Astrocyte (in vitro differentiated cells and primary cell): ENCODE measurements at places on chromosomes 16 and 17. TPM values are rescaled to one million over a fixed set of nuclear protein-coding genes. Genes with fewer than 3 reads are reported as not detected.
A peak's percentile ranks its signal among the peaks of the same experiment; 100 is the strongest.

DNA sequence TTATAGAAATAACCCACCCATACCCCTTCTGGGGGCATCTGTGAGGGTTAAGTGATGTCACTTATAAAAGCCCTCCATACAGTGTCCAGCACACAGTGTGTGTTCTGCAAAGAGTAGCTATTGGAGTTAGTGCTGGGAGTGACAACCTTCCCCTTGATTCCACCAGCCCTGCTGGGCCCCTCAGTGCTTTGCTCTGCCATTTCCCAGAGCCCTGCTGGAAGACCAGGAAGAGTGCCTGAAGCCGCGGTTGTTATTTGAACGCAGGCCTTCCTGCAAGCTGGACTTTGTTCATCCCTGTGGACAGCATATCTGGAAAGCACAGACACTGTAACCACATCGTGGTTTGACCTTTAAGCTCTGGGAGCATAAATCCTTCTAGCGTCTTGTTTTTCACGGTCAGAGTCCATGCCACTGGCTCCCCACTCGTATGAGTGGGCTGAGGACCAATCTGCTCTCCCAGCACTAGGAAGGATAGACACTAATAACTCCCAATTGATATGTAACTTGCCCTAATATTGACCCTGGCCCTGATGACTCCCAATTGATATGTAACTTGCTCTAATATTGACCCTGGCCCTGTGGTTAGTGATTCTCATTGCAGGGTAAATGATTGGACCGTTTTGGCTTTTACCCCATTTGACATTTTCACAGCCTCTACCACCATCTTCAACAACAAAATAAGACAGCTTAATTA lies 297.1 kb upstream of the MAF start:
- no peaks in the 10 kb centered on the region for H3K27me3 ChIP-seq
- peaks cover 10% of the 10 kb centered on the region for H3K4me1 ChIP-seq

KIF2B gene
- not detected in 2 replicates for total RNA-seq

DNA sequence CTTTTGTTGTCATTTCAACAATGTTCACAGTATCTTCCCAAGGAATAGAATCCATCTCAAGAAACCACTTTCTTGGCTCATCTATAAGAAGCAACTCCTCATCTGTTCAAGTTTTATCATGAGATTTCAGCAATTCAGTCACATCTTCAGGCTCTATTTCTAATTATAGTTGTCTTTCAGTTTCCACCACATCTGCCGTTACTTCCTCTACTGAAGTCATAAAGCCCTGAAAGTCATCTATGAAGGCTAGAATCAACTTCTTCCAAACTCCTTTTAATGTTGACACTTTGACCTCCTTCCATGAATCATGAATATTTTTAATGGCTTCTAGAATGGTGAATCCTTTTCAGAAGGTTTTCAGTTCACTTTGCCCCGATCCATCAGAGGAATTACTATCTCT lies 102.1 kb downstream of the CDH13 start:
- no peaks in the 10 kb centered on the region for H3K4me1 ChIP-seq
- no peak for DNase-seq
- H3K27ac ChIP-seq = no peak overlapping the region
- peaks cover 2% of the 10 kb centered on the region for H3K36me3 ChIP-seq

DNA sequence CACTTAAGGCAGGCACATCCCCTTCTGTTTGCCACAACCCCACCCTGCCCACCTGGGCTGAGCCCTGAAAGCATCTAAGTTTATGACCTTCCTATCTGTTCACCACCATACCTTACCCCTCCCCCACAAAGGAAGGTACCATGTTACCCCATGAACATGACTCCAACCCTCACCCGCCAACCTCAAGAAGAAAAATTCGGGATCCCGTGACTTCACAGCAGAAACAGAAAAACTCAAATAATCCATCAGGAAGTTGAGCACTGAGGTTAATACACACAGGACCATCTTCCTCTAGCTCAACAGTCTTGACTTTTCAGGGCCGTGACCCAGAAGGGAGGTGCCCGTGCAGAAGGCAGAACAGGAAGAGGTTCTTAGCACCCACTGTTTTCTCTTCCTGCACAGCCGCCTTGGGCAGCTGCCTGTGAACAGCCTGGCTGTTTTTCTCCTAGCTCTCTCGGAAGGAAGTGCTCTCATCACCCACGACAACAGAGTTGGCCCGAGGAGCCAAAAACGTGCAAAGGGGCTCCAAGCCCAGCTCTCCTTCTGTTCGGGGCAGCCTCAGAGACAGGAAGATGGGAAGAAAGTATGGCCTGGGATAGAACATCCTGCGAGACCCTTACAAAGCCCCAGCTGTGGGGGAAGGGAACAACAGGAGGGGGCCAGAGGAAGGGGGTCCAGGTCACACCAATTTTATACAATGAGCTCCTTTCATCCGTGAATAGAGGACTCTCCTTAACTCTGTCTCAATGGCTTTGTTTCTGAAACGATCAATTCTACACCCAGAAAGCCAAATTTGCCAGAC lies 101.1 kb downstream of the XYLT1 start:
- no peak for DNase-seq
- H3K27me3 ChIP-seq = no peaks in the 10 kb centered on the region
- H3K36me3 ChIP-seq = no peaks in the 10 kb centered on the region
- H3K4me3 ChIP-seq = no peak overlapping the region

ZNF174 gene
- 8.2 and 9.7 TPM in 2 replicates for total RNA-seq

TSPAN10 gene
- 2.7 and 3.2 TPM in 2 replicates for total RNA-seq

TPSD1 gene
- not detected in 2 replicates for total RNA-seq

PTGES3L gene
- 5.1 and 5.8 TPM in 2 replicates for total RNA-seq

ARL6IP1 gene
- 114 and 128 TPM in 2 replicates for total RNA-seq

GRCh38 chr17:65131946-65132345 lies 5.2 kb upstream of the RGS9 start:
- H3K27me3 ChIP-seq = peaks cover 10% of the 10 kb centered on the region
- no peak overlapping the region for H3K27ac ChIP-seq
- no peak overlapping the region for H3K4me3 ChIP-seq

GRCh38 chr17:80937462-80938381 lies 53.9 kb upstream of the CHMP6 start:
- no peak overlapping the region for H3K27ac ChIP-seq
- H3K27me3 ChIP-seq = peaks cover 4% of the 10 kb centered on the region

SLFN12L gene
- 0.14 TPM in 1 of 2 replicates, not detected in the other for total RNA-seq

DNA sequence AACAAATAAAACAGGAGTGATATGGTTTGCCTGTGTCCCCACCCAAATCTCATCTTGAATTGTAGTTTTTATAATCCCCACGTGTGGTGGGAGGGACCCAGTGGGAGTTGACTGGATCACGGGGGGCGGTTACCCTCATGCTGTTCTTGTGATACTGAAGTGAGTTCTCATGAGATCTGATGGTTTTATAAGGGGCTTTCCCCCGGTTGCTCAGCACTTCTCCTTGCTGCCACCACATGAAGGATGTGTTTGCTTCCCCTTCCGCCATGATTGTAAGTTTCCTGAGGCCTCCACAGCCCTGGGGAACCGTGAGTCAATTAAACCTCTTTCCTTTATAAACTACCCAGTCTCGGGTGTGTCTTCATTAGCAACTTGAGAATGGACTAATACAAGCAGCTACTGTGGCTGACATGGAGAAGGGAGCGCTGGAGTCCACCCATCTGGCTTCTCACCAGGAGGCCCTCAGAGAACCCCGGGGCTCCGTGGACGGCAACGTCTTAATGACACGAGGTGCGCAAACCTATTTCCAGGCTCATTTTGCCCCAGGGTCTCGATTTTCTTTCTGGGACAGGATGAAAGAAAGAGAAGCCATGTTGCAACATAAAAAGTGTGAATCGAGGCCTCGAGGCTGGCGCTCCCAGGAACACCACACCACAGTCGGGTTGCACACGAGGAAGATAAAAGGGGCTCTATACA lies 129.5 kb downstream of the DYNLRB2 start:
- no peaks in the 10 kb centered on the region for H3K36me3 ChIP-seq
- no peaks in the 10 kb centered on the region for H3K27me3 ChIP-seq
- H3K27ac ChIP-seq = no peak overlapping the region
- H3K4me3 ChIP-seq = no peak overlapping the region

DNA sequence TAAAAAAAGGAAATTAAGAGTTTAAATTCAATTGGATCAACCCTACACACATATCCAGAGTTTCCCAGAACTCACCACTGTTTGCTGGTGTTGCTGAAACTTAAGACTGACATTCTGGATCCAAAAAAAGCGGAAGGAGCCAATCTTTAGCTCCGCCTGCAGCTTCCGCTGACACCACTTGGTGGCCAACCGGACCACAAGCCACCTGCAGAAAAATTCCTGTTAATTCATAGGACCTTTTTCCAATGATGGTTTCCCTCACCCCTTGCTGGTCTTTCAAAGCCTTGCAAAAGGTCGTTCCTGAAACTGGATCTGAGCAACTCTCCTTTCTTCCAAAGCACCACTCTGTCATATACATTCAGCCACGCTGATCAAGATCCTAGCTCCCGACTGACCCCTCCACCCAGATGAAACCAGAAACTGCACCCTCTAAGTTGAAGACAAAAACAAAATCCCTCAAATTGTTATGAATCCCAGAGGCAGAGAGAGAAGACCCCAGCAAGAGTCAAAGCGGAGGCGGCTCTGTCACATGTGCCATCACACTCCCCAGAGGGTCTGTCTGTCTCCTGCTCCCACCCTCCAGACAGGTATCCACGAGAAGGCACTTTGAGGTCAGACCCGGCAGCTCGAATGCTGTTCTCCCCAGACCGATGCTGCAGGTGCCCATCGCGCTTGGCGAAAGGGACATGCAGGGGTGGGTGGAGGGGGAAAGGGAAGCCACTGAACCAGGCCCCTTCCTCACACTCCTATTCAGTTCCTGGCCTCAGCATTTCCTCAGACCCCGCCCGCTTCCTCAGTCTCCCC lies 773 bp downstream of the BLTP2 start:
- peak; percentile 41 for DNase-seq
- no peaks in the 10 kb centered on the region for H3K27me3 ChIP-seq

DNA sequence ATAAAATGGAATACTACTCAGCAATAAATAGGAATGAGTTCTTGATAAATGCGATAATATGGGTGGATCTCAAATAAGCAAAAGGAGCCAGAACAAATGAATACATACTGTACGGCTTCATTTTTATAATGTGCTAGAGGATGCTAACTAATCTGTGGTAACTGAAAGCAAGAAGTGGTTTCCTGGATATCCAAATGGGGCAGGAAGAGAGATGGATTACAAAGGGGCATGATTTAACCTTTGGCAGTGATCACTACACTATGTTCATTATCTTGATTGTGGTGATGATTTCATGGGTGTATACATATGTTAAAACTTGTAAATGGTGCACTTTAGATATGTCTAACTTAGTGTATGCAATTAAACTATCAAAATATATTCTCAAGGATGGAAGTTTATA lies 222.3 kb upstream of the TBX2 start:
- DNase-seq = no peak
- H3K36me3 ChIP-seq = no peaks in the 10 kb centered on the region
- H3K4me1 ChIP-seq = no peaks in the 10 kb centered on the region
- no peak overlapping the region for H3K4me3 ChIP-seq
- H3K27ac ChIP-seq = no peak overlapping the region

SLC43A2 gene
- 17.9 and 18.0 TPM in 2 replicates for total RNA-seq

- no peaks in the 10 kb centered on the region for H3K27me3 ChIP-seq
- H3K4me3 ChIP-seq = no peak overlapping the region
- H3K27ac ChIP-seq = no peak overlapping the region
These were observed 10.3 kb downstream of the ITGAX start for GRCh38 chr16:31365131-31365865.

FAM171A2 gene
- total RNA-seq = 18.2 and 22.8 TPM in 2 replicates

GRCh38 chr16:22659933-22660332 lies 149.2 kb downstream of the NPIPB5 start:
- H3K36me3 ChIP-seq = no peaks in the 10 kb centered on the region
- no peaks in the 10 kb centered on the region for H3K4me1 ChIP-seq
- no peak overlapping the region for H3K4me3 ChIP-seq
- peaks cover 3% of the 10 kb centered on the region for H3K27me3 ChIP-seq

GRCh38 chr16:27829975-27830374 lies 233.5 kb downstream of the GSG1L start:
- no peak overlapping the region for H3K27ac ChIP-seq
- no peak overlapping the region for H3K4me3 ChIP-seq
- H3K36me3 ChIP-seq = no peaks in the 10 kb centered on the region
- peaks cover 2% of the 10 kb centered on the region for H3K27me3 ChIP-seq

- H3K4me1 ChIP-seq = peaks cover 40% of the 10 kb centered on the region
- no peak for DNase-seq
- no peaks in the 10 kb centered on the region for H3K36me3 ChIP-seq
- peak overlapping the region; percentile 54 for H3K4me3 ChIP-seq
These were observed 686 bp upstream of the MTSS2 start for GRCh38 chr16:70686376-70687101.

OTOP2 gene
- total RNA-seq = not detected in 2 replicates

DNA sequence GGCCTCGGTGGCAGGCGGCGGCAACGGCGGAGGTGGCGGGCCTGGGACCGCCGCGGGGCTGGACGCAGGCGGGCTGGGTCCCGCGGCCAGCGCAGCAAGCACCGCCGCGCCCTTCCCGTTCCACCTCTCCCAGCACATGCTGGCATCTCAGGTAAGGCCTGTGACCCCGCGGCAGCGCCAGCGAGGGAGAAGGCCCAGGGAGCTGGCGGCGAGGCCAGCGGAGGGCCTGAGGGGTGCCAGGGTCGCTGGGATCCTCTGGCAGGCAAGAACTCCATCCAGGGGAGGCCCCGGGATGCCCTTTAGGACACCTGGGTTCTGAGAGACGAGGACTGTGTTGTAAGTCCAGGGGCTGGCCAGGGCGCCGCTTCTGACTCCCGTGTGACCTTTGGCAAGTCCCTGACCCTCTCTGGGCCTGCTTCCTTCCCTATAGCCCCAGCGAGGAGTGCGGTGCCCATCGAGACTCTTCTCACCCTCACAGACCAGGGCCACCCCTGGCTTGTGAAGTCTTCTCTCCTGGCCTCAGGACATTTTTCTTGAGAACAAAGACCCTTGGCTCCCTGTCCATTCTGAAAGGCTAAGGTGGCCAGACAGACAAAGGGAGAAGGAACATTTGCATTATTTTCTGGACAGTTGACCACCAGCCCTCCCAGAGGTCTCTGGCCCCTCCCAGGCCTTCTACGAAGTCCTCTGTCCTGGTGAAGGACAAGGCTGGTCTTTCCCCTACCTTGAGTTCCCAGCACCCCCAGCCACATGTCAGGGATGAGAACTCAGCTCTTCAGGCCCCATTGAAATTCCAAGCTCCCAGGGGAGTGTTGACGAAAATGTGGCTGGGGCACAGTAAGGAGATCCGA lies 6.3 kb downstream of the TBX2 start:
- H3K36me3 ChIP-seq = no peaks in the 10 kb centered on the region
- no peak for DNase-seq
- peaks cover 41% of the 10 kb centered on the region for H3K4me1 ChIP-seq
- H3K27ac ChIP-seq = no peak overlapping the region
- peaks cover 24% of the 10 kb centered on the region for H3K27me3 ChIP-seq

DNA sequence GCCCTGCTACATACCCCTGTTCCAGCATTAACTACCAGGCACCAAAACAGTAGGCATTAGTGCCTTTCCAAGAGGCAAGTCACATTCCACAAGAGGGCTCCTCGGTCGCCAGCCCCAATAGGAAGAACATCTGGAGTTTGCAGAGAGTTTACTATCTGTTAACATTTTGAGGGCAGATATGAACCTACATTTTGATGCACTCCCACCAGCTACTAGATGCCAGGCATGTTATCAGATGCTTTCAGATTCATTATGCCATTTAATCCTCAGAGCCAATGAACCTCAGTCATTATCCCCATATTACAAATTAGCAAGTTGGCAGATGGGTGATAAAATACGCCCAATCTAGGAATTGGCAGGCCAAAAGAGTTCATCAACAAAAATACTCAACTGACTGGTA lies 4.2 kb upstream of the CMTM2 start:
- no peak for DNase-seq
- no peaks in the 10 kb centered on the region for H3K36me3 ChIP-seq
- H3K4me1 ChIP-seq = peaks cover 16% of the 10 kb centered on the region
- H3K4me3 ChIP-seq = no peak overlapping the region

- DNase-seq = no peak
- no peak overlapping the region for H3K4me3 ChIP-seq
- H3K4me1 ChIP-seq = peaks cover 15% of the 10 kb centered on the region
- H3K27me3 ChIP-seq = no peaks in the 10 kb centered on the region
- H3K36me3 ChIP-seq = no peaks in the 10 kb centered on the region
These were observed 11.5 kb upstream of the RIPOR1 start for GRCh38 chr16:67517155-67517445.
